Activated CD8-positive, alpha-beta memory T cell treated with anti-CD3 and anti-CD28 coated beads for 24 hours (primary cell): ENCODE measurements at places on chromosomes 13 and 19.

DNA sequence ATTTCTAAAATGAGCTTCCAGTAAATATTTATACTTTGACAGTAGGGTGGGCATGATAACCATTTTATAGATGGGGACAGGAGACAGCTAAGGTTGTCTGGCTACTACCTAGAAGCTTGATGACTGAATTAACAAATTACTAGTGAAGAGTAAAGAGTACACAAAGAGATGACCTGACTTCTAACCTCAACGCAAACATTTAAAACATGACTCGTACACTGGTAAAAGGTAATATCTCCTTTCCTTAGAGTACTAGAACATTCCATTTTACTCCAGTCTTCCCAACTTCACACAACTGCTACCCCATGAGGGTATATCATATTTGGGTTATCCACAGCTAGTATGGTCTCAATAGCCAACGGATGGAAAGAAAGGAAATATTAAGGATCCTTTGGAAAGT is 258.9 kb downstream of the FOXO1 start:
- no peak for DNase-seq

- DNase-seq, result no peak
Measured at GRCh38 chr19:55635856-55636440, 4.9 kb upstream of the ZNF580 start.

DNA sequence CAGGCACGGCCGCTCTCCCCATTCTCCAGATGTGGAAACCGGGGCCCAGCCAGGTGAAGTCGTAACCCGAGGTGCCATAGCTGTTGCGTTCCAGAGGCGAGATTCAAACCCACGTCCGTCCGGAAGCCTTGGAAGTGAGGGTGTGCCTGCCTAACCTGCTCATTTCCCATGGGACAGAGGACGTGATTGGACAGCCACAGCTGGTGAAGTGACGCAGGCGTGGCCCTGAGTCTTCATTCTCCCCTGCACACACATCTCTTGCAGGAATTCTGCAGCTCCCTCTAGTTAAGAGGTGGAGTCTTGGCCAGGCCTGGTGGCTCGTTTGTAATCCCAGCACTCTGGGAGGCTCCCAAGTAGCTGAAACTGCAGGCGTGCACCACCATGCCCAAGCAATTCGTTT is 16.8 kb downstream of the MEIS3 start:
- DNase-seq, result no peak

GRCh38 chr13:42068886-42069285 is 20.4 kb downstream of the DGKH start:
- DNase-seq, result no peak

GRCh38 chr13:110298505-110299282 is 8.3 kb downstream of the COL4A1 start:
- DNase-seq, result peak; percentile 55

DNA sequence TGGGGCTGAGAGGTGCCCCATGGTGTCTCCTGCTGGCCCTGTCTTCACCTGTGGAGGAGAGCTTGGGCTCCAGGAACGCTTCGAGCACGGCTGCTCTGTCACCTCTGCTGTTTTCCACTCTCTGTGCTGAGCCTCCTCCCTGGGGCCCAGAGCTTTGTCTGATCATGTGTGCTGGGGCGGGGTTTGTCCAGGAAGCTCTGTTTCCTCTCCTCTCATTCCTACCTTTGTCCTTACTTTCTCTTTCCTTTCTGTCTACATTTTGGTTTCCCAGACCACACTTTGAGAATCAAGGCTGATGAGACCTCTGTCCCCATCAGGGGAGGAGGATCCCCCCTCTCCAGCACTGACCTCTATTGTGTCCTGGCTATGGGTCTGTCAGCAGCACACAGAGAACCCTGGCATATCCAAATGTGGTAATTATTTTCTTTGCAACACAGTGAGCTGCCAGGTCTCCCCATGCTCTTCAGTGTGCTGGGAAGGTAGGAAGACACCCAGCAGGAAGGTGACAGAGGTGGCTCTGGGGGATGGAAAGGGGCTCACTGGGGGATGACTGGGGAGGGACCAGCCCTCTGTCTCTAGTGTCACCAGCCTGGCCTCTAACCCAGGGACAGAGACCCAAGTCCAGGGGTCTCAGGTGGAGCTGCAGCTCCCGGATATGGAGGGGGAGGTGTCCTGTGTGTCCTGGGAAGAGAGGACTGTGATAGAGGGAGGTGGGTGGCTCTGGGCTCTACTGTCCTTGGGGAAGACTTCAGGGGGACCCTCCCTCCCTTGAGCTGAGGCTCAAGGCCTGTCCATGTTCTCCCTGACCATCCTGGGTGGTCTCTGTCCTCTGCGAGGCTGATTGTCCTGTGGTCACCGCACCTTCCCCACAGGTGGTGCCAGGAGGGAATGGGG is at the start of gene CEACAM1:
TSS of gene CEACAM1 (minus strand) at position 128 of the 894 bp plus-strand sequence. CDS start at position 21, 107 bp downstream.
- DNase-seq, result peak; percentile 65

- DNase-seq, result no peak
Measured at GRCh38 chr13:35888457-35888883, 242.7 kb downstream of the DCLK1 start.

- no peak for DNase-seq
Measured at GRCh38 chr13:73110814-73111213, 52.0 kb downstream of the KLF5 start.

DNA sequence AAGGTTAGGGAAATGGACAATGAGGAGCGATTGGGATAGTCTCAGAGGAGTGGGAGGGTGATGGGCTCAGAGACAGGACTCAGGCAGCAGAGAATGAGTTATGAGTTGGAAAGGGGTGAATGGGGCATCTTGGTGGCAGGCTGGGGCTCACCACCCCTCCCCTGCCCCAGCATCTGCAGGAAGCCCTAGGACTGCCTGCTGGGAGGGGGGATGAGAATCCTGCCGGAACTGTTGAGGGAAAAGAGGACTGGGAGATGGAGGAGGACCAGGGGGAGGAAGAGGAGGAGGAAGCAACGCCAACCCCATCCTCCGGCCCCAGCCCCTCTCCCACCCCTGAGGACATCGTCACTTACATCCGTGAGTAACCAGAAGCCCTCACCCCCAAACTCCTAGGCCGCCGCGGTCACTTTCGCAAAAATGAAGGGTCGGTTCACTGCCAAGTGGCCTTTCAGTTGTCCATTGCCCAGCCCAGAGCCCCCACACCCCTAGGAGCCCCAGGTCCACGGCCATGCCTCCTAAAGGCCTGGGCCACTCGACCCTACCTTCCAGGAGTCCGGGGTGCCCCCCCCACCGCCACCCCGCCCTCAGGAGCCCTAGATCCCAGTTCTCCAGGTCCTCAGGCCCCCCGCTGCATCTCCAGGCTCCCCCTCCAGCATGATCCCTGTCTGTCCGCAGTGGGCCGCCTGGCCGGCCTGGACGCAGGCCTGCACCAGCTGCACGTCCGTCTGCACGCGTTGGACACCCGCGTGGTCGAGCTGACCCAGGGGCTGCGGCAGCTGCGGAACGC is 764 bp downstream of the CLEC11A start:
- DNase-seq, result no peak

DNA sequence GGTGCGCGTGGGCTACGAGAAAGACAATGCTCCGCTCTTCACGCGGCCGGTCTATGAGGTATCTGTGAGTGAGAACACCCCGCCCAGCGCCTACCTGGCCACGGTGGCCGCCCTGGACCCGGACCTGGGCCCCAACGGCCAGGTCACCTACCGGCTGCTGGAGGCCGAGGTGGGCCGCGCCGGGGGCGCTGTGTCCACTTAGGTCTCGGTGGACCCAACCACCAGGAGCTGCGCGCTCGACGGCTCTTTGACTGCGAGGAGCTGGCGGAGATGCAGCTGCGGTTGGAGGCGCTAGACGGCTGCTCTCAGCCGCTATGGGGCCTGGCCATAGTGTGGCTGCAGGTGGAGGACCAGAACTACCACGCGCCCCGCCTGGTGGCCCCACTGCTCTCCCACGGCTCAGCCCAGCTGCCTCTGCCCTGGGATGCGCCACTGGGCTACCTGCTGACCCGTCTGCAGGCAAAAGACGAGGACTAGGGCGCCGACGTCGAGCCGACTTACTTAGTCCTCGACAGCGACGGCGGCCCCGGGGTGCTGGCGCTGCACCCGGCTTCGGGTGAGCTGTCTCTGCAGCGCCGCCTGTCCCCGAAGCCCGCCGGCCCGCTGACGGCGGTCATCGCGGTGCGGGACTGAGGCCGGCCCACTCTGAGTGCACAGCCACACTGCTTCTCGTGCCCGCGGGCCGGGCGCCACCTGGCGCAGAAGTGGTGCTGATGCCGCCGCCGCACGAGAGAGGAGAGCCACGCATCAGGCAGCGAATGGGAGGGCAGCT is 173.0 kb downstream of the OLFM4 start:
- no peak for DNase-seq

- DNase-seq, result no peak
Measured at GRCh38 chr13:102868366-102868936, 22.6 kb downstream of the ERCC5 start.

DNA sequence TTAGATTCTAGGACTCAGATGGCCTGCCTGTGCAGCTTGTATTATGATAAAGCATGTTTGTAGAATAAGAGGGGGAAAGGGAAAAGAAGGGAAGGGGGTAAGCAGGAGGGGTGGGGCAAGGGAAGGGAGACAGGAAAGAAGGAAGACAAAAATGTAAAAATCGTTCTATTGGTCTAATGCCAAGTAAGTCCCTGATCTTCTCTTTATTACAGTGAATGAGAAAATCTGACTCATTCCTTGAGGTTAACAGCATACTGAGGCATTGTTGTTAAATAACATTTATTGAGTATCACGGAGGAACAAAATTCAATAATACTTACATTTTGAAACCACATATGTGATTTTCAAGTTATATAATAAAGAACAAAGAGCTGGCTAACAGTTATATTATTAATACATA is 1534.7 kb downstream of the OLFM4 start:
- DNase-seq, result no peak

DNA sequence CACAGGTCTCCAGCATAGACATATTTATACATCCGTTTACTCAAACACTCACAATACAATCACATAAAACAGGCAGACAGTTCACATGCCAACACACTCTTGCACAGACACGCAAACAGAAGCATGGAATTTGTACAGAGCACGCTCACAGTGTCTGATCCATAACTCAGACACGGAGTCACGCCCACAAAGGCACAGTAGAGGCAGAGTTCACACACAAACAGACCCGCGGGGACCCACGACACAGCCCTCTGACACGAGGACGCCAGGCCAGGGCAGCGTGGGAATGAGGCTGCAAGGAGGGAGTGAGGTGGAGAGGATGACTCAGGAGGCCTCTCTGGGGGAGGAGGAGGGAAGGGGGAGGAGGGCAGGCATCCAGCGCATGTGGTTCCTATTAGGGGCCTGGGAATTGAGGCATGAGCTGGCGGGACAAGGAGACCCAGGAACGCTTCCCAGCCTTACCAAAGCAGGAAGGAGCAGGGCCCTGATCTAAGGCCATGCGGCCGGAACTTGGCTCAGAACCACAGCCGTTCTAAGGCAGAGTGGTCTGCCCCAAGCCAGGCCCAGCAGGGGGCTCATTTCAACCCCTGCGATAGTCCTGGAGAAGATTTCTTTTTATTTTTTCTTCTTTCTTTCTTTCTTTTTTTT is 9.1 kb upstream of the OLFM2 start:
- DNase-seq, result no peak

DNA sequence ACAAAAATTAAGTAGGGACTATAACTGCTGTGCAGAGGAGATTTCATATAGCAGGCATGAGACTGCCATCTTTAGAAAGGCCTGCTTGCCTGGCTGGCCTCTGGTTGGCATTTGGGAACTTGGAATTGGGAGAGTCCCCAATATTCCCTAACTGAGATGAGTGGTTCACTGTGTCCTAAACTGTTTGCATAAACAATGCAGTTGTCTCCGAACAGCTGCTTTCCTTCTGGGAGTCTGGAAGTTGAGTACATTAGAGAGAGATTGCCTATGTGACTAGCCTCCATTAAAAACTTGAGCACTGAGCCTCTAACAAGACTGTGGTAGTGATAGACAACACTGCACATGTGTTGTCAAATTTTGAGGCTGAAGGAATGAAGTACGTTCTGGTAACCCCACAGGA is 47.4 kb downstream of the STOML3 start:
- no peak for DNase-seq

GRCh38 chr19:13437919-13438618 is 68.2 kb downstream of the CACNA1A start:
- DNase-seq, result no peak

- no peak for DNase-seq
Measured at GRCh38 chr13:91747186-91747585, 348.8 kb downstream of the GPC5 start.

DNA sequence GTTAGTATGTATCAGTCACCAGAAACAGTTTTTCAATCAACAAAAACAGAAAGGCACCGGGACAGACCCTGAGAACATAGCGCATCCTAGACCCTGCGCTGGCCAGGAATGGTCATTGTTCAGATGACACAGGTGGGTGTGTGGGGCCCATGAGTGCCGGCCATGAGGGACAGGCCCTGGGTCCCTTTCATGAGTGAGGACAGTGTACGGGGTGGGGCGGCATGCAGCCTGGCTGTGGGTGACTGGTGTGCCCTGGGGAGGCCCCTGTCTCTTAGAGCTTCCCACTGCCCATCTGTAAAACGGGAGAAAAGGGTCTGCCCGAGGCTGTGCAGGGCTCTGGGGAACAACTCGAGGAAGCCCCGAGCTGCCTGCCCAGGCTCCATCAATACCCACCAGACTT is 25.8 kb downstream of the PBX4 start:
- DNase-seq, result no peak
